Stimulated activated CD8-positive, alpha-beta memory T cell treated with anti-CD3 and anti-CD28 coated beads, Interleukin-15, amount 100 ng/mL, for 48 hours (primary cell): ENCODE measurements at places on chromosomes 3 and 15.

DNA sequence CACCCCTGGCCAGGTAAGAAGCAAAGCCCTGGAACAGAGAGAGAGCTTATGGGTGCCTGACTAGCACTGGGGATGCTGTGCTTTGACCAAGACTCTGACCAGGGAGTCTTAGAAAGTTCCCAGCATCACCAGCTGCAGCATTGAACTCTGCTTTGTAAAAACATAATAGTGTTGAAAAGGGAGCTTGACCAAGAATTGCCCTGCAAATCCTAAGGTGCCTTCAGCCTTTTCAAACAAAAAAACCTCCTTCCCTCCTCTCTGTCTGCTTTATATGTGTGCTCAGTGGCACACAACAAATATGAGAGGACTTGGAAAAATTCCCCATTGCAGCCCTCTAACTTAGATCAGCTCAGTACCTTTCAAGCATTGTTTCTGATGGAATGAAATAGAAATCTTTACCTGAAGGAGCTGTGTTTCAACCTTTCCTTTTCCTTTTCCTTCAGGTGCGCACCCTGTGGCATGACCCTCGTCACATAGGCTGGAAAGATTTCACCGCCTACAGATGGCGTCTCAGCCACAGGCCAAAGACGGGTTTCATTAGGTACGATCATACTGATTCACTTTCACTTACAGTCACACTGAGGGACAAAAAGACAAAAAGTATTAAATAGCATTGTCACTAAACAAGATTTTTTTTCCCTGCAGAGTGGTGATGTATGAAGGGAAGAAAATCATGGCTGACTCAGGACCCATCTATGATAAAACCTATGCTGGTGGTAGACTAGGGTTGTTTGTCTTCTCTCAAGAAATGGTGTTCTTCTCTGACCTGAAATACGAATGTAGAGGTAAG is 13.0 kb downstream of the THBS1 start:
- DNase-seq = no peak

DNA sequence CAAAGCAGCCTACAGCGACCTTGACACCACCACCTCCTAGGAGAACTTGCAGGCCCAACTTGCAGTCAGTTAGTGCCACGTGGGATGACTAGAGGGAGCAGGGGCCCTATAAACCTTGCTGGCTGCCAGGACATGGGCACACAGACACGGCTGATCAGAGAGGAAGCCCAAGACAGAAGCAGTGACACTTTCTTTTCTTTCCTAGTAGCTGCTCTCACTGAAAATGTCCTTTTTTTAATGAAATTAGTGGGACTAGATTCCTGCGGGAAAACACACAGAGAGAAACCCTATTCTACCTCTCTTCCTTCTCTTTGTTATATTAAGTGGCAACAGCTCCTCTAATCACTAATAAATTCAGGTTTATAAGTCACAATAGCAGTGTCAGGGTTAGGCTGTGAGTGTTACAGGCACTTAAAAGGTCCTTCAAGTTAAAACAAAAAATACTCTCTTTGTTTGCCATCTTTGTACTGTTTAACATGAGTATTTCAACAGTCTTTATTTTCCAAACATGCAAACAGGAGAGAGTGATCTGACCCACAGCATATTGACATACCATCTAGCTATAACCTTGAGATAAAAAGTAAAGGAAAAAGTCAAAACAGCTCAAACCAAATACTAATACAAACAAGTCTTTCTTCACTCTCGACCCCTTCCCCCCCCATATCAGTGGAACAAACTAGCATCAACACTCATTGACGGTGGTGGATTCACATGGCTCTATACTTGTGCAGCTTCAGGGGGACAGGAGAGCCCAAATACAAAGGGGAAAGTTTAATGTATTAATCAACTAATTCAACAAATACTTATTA is 2.1 kb upstream of the TMEM212 start:
- DNase-seq = no peak

DNA sequence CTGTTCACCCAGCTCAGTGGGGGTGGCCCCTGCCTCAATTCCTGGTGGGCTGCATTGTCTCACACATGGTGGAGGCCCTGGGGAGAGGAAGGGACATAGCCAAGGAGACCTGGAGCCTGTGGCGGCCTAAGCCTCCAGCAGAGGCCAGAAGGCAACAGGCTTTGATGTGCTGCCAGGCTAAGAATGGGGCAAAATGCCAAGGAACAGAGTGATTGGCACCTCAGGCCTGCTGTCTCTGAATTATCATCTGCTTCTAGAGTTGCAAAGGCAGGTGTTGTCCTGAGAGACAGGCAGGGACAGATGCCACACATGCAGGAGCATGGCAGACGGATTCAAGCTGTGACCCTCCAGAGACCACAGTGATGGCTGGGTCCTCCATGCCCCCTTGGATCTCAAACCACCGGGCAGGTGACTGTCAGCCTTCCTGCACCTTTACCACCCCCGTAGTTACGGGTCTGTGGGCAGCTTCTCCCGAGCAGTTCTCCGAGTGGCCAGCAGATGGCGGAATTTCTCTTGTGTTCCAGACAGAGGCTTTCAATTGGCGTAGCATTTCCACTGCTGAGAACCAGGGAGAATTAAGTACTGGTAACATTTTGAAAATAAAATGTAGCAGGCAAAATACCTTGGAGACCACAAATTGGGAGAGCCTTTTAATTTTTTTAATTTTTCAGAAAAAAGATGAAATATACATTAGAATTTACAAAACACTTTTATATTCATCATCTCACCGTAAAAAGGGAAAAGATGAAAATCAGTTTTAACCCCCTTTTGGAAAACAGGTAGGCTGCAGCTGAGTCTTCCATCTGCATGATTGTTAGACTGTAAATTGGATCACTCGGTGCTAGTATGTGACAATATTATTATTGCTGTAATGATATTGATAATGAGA is 525.5 kb upstream of the CFAP20DC start:
- peak; percentile 66 for DNase-seq

GRCh38 chr15:65954289-65954741 is 85.0 kb downstream of the RAB11A start:
- no peak for DNase-seq

GRCh38 chr3:4988983-4989834 is 10.0 kb downstream of the BHLHE40 start:
- DNase-seq = no peak

DNA sequence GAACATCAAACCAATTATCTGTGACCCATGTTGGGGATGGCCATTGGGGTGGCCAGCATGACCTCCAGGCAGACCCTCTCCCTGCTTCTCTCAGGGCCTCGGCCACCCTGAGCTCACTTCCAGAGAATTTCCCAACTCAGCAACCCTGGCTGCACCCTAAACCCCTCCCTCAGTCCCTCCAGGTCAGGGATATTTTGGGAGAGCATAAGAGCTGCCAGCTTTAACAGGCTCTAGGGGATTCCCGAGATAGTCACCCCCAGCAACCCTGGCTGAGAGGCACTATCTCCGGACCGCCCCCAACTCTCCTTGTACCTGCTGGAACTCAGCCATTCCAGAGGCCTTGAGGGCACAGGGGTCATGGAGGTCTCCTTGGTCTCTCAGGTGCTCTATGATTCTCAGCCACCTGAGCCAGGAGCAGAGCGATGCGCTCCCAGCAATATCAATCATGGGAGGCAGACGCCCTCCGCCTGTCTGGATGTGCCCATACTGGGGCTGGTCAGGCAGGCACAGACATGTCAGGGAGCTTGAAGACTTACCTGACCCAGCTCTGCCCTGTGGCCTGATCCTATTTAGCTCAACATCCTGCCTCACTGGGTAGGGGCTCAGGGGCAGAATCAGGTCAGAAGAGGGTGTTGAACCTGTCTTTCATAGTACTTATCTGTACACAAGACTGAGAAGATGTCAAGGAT is 34.9 kb upstream of the CILP start:
- DNase-seq = no peak

DNA sequence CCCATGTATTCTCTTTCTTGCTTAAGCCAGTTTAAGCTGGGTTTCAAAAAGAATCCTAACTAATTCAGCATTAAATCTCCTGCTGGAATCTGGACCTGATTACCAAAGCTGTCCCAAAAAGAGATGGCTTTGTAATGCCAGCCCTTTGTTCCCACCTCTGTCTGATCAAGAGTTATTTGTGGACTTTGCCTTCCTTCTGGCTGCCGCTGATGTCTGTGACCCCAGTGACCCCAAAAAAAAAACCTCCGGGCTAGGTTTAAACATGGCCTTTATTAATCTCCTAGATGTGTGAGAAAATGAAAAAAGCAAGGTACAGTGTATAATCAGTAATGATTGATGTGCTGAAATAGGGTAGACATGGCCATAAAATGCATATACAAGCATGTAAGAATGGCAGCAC is 20.7 kb downstream of the CRYGS start:
- DNase-seq = no peak

DNA sequence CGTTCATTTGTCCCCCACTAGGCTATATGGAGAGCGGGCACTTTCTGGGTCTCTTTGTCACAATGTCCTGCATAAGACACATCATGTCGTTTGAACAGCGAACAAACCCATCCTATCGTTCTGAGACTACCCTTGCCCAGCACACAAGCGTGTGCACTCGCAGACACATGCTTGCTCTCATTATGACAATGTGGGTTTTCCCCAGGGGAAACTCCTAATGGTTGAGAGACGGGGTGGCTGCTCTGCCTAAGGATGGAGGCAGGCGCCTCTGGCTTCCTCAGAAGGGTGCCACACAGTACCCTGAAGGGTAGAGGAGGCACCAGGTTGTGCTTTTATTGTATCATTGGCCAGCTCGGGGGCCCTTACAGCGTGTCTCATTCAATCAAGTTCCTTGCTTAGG is 51.0 kb upstream of the MYZAP start:
- no peak for DNase-seq

DNA sequence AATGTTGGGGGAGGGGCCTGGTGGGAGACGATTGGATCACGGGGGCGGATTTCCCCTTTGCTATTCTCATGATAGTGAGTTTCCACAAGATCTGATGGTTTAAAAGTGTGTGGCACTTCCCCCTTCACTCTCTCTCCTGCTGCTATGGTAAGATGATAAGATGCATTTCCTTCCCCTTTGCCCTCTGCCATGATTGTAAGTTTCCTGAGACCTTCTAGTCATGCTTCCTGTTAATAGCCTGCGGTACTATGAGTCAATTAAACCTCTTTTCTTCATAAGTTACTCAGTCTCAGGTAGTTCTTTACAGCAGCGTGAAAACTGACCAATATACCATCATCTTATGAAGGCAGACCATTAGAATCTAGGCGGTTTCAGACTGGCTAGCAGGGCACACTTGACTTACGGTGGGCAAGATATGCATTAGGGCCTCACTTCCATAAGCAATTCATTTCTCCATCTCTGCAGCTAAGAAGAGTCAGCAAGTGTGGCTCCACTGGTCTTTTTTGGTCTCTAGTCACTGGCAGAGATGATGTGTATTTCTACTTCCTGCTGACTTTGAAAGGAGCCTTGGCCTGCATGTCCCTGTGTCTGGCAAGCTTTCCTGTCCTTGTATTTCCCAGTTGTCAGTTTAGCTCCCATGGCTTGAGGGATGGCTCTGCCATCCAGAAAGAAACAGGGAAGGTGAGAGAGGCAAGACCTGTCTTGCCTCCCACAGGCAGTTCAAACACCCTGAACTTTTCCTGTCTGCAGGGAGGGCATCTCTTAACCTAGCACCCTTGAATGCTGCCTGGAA is 109.0 kb upstream of the ADAMTS9 start:
- no peak for DNase-seq

- DNase-seq = no peak
Measured at GRCh38 chr3:143784446-143784845, 63.8 kb downstream of the SLC9A9 start.

GRCh38 chr15:96011136-96011535 is 319.4 kb upstream of the NR2F2 start:
- DNase-seq = no peak

DNA sequence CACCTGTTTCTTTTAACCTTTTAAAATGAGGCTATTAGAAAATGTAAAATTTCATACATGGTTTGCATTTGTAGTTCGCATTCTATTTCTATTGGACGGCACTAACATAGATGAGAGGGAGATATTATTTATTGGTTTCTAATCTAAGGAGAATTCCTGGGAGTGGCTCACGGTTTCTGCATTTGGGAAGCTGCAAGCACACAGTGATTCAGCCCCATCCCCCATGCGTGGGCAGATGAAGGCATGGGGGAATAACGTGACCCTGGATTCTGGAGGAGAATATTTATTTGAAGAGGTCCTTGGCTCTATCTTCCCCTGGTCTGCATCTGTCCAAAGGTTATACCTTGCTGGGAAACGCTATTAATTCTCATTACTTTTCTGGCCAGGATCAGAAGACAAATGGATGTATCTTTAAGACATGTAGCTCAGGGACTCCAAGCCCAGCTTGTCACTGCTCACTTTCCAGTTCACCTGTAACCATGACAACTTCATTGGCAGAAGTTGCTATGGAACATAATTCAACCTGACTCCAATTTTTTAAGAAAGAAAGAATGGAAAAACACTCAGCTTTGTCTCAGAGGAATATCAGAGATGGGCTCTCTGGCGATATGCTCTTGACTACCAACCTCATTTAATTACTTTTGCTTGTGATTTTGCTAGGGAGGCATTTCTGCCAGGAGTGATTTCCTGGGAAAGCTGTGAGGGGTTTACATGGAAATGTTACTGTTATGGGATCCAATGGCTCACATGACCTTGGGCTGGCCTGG is 27.2 kb upstream of the POMGNT2 start:
- DNase-seq = no peak

- no peak for DNase-seq
Measured at GRCh38 chr15:83287541-83288027, 3.1 kb upstream of the BNC1 start.

GRCh38 chr15:85379403-85380131 is 836 bp upstream of the AKAP13 start:
- DNase-seq = peak; percentile 19

DNA sequence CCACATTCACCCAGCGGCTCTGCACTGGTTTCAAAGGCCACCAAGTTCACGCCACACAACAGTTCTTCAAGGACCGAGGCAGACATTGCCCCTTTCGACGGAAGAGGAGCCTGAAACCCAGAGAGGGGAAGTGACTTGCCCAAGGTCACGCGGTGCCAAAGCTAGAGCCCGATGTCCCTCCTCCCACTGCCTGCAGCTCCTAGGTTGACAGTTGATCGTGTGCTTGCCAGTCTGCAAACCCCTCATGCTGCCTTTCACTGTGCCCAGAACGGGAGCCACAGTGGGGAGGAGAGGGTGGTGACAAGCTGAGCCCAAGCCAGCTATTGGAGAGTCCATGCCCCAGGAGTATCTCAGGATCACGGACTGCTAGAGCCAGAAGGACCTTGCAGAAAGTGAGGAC is 230.9 kb downstream of the XXYLT1 start:
- no peak for DNase-seq

DNA sequence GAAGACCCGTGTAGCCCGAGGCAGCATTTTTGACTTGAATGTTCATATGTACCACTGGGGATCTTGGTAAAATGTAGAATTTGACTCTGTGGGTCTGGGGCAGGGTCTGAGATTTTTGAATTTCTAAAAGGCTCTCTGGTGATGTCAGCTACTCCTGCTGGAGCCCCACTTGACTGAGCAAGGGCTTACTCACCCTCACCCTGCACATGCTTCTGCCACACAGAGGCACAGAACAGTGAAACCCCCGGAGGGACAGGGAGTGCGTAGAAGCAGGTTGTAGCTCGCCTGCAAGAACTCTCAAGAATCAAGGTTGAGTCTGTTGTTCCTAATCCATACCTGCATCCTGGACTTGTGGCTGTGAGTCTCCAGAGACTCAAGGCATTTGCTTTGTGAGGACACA is 41.1 kb downstream of the SLCO3A1 start:
- DNase-seq = no peak

GRCh38 chr3:148951599-148952361 is 39.6 kb upstream of the GYG1 start:
- no peak for DNase-seq
